ENCODE measurements at places on chromosomes 4 and X.

GRCh38 chr4:38621028-38621684 is 42.8 kb upstream of the KLF3 start:
- no peak for DNase-seq

DNA sequence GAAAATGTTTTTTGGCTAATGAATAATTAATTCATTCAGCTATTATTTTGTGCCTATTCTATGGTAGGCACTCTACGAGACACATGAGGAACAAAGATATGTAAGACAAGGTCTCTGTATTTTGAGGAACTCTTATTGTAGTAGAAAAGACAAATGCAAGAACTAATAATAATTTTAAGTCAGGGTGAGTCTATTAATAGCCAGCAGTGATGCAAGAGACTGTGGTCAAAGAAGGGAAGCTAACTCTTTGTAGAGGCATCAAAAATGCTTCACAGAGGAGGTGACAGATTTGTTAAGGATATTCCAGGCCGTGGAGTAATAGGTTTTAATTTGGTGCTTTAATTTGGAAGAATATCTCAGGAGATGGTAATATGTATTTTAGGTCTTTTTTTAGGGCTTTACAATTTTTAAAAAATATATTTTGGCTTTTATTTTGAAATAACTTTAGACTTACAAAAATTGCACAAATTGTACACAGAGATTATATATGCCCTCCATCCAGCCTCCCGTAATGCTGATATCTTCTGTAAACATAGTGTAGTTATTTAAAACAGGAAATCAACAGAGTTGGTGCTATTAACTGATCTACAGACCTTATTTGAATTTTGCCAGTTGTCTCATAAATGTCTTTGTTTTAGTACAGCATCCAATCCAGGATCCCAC is 48.1 kb downstream of the DCLK2 start:
- no peak for DNase-seq

GRCh38 chr4:79917246-79917645 is 155.8 kb downstream of the ANTXR2 start:
- peak; percentile 19 for DNase-seq

DNA sequence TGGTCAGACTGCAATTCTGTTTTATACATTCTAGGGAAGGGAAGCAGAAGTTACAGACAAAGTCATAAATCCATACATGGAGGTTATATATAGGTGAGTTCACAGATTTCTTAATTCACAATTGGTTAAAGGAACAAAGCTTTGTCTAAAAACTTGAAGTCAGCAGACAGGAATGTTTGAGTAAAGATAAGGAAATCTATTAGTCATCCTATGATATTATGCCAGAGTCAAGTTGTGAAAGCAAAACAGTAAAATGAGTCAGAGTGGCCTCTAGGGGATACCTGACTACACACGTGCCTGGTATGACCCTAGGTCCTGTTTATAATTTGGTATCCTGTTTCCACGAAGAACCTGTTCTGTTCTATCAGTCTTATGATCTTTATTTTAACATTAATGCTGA is 31.5 kb downstream of the ACTRT1 start:
- DNase-seq: no peak

- no peak for DNase-seq
Measured at GRCh38 chr4:147620315-147620714, 3.1 kb downstream of the TMEM184C start.

- no peak for DNase-seq
Measured at GRCh38 chr4:53221832-53222480, 143.9 kb downstream of the SCFD2 start.

- no peak for DNase-seq
Measured at GRCh38 chr4:32672359-32672758, 1952.2 kb downstream of the PCDH7 start.

GRCh38 chr4:40952217-40952616 is 202.5 kb downstream of the NSUN7 start:
- no peak for DNase-seq

Measured in activated T-helper 1 cell treated with anti-CD3 and anti-CD28 coated beads, Interleukin-2, amount 50 U/mL, for 16 hours (primary cell).